ENCODE measurements at places on chromosomes 4 and X. TPM values are rescaled to one million over a fixed set of nuclear protein-coding genes. Genes with fewer than 3 reads are reported as not detected.

GRCh38 chrX:13066391-13066790 lies 22.0 kb upstream of the FAM9C start:
- DNase-seq, result no peak

DNA sequence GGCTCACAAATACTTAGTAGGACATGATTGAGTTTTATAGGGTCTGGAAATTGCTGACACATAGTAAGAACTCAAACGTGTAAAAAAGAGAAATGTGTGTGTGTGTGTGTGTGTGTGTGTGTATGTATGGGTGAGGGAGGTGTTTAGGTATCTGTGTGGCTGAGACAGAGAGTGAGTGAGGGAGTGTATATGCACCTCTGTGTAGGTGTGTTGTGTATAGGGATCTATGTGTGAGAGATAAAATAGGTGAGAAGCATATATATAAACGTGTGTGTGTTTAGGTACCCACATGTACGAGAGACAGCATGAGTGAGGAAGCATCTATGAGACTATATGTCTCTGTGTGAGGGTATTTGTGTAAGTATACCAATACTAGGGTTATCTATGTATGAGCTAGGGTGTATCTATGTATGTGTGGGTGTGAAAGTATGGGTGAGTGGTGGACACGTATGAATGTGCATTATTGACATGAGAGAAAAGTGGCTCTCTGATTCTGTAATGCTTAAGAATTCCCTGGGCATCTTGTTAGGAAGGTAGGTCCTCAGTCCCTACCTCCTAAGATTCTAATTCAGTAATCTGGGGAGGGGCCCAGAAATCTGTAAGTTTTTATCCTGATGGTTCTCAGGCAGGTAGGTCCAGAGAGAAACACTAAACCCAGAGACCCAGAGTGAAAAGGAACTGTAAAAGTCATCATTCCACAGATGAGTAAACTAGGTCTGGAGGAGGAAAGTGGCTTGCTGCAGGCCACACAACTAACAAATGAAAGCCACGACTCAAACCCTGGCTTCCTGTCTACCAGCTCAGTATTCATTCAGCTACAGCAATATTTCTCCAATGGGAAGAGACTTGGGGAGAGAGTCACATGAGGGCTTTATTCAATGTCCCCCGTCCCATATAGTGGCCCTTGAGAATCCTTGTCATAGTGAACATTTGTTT lies 237.0 kb downstream of the IDS start:
- no peak for DNase-seq

Gene NUP62CL
- not detected for total RNA-seq

GRCh38 chr4:174218127-174218790 lies 65.2 kb downstream of the FBXO8 start:
- DNase-seq, result no peak

Gene CENPVL2
- not detected for total RNA-seq

Gene ACE2
- total RNA-seq, result 6.2 TPM

All from mesenteric fat pad (tissue), 1 donor.